ENCODE measurements at places on chromosomes 7 and 10.

DNA sequence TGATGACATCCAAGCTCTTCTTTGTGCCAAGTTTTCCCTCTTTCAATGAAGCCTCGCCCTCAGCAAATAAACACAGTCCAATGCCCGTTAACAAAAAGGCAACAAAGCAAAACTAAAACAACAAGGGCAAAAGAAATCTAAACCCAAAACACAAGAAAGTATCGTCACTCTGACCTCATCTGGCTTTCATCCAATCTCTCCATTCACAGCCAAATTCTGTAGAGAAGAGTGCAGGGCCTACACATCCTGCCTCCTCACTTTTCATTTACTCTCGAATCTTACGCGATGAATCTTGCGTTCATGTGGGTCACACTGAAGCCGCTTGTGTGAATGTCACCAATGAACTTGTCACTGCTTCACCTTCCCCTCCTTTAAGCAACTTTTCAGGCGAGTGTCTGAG is 15.9 kb upstream of the AKR1E2 start:
- no peak for DNase-seq

DNA sequence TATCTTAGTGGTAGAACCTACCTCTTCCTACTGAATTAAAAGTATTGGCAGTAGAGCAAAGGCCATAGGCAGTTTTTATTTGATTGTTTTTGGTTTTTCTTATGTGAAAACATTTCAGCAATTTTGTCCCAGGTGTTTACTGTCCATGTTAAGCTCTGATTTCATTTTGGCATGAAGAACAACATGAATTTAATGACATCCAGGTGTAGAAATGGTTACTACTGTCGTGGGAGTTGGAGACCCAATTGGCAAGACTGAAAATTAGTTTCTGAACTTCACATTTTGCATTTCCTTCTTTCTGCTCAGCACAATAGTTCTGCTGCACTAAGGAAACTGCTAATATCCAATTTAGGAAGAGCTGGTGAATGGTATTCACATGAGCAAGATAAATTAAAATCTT is 38.0 kb upstream of the TMEM196 start:
- no peak for DNase-seq

DNA sequence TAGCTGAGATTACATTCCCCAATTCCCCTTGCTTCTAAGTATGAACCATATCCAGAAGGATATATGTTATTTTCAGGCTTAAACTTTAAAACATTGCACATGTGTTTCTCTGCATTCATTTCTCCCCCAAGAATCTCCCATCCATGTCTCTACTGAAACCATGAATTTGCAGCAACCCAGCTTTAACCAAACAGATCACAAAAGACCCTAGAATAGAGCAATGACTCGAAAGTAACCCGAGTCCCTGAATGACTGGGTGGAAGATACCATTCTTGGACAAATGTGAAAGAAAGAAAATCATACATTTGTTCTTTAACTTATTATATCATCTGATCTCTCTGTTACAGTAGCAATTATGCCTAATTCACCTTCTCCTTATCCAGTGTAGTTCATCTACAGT is 278.7 kb downstream of the IPMK start:
- DNase-seq, result no peak

DNA sequence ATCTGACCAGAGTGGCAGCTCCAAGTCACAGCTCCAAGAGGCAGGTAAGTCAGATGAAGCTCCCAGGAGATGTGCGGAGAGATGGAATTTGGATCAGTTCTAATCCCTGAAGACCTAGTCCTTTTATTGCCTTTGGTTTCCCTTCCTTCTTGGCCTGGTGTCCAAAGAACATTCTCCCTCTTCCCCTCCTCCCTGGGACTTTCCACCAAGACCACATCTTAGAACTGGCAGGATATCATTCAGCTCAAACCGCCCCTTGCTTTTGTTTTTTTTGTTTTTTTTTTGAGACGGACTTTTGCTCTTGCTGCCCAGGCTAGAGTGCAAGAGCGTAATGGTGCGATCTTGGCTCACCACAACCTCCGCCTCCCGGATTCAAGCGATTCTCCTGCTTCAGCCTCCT is 190.8 kb downstream of the GFRA1 start:
- no peak for DNase-seq

- DNase-seq, result no peak
Observed at GRCh38 chr7:110827287-110827855, 263.6 kb upstream of the LRRN3 start.

- peak; percentile 7 for DNase-seq
Observed at GRCh38 chr7:20021831-20022230, 195.4 kb downstream of the MACC1 start.

DNA sequence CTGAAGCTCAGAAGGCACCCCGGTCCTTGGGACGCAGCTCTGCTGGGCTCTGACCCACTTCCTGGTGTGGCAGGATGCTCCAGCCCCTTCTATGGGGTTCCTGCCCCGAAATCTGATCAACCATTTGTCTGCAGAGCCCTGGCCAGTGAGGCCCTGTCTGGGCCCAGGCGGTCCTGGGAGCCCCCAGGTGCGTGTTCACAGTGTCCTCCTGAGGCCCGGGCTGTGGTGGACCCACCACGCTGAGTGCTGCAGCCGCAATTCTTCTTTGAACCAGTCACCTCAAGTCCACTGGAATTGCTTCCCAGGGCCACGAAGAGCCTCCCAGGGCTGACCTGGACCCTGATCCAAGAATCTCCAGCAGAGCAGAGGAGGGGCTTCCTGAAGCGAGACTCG is 19.1 kb downstream of the KNDC1 start:
- no peak for DNase-seq

Measured in memory B cell (primary cell).